ENCODE measurements at places on chromosomes 11 and 22.

GRCh38 chr11:45062974-45063635 is 83.3 kb upstream of the PRDM11 start:
- DNase-seq = no peak

DNA sequence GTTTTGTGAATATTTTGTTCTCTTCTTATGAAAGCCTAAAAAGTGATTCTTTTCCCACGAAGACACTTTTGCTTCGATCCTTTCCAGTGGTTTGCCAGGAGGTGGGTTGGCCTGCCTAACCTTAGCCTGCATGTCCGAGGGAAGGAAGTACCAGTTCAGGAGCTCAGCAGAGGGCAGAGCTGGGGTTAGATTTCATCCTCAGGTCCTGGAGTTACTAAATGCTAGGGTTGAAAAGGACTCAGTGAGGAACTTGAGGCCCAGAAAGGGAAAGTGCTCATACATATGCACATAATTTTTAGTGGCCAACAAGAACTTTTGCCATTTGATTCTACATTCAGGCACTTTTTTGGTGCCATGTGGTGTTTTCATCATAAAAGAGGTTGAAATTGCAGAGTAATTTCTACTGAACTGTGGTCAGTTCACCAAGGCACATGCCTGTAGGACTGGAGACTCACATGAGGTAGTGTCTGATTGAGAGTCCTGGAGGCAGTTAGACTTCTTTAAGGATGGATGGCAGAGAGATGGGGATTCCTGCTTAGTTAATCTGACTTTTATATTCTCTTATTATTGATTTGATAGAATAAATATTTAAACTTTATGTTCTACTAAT is 36.7 kb downstream of the NCAM1 start:
- DNase-seq = no peak

- no peak for DNase-seq
Measured at GRCh38 chr11:47928426-47928825, 51.9 kb upstream of the PTPRJ start.

- peak; percentile 13 for DNase-seq
Measured at GRCh38 chr11:19666951-19667350, 45.7 kb upstream of the NAV2 start.

- DNase-seq = no peak
Measured at GRCh38 chr22:48951836-48952235, 875.8 kb downstream of the BRD1 start.

- no peak for DNase-seq
Measured at GRCh38 chr11:105032495-105032894, 2.4 kb downstream of the CASP1 start.

GRCh38 chr22:36578619-36579018 is 49.7 kb upstream of the EIF3D start:
- DNase-seq = no peak

DNA sequence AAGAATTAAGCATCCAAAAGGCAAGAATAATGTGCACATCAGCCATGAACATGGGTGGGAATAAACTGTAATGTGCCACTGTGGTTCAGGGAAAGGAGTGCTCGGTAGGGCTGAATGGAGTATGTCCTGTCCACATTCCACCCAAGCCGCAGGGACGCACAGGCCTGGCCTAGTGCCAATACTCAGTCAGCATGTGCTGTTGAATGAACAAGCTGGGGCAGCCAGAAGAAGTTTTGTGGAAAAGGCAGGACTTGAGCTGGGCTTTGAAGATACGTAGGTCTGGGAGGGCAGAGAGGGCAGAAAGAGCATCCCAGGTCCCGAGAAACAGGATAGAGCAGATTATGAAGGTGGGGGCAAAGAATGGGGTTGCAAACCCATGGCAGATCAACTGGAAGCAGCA is 60.0 kb upstream of the PLET1 start:
- DNase-seq = no peak

- peak; percentile 76 for DNase-seq
Measured at GRCh38 chr22:28923826-28924732, 40.7 kb downstream of the ZNRF3 start.

- DNase-seq = no peak
Measured at GRCh38 chr11:43282607-43283440, 29.0 kb upstream of the API5 start.

DNA sequence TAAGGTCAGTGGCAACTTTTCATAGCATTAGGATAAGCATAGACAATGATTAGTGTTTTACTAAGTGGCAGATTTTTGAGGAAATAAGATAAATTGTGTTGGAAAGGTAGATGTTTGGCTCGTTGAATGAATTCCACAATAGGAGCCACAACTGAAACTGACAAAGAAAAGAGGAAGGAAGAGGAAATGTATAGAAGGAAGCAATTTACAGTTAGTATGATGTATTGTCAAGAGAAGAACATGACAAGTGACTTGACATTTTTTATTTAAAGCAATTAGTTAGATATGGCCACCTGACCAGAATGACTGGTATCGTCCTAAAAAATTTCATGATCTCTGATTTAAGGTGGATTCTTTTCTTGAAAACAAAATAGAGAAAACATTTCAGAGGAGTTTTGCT is 3.1 kb upstream of the RAG2 start:
- no peak for DNase-seq

DNA sequence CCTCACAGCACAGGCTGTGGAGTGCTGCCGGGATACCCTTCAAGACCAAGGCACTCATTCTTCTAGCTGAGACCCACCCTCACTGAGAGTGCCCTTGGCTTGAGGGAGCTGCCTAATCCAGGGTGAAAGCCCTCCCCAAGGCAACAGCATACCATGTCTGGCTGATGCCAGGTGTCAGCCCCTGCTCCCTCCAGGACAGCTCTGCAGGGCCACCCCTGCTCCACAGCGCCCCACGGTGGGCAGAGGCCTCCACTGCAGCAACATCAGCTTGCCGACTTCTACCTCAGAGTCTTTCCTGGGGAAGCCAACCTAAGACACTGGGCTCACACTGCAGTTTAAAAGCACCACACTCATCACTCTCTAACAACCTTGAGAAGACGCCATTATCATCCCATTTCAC is 29.0 kb downstream of the TTLL1 start:
- no peak for DNase-seq

- DNase-seq = peak; percentile 62
Measured at GRCh38 chr11:86818462-86819192, 18.3 kb downstream of the PRSS23 start.

DNA sequence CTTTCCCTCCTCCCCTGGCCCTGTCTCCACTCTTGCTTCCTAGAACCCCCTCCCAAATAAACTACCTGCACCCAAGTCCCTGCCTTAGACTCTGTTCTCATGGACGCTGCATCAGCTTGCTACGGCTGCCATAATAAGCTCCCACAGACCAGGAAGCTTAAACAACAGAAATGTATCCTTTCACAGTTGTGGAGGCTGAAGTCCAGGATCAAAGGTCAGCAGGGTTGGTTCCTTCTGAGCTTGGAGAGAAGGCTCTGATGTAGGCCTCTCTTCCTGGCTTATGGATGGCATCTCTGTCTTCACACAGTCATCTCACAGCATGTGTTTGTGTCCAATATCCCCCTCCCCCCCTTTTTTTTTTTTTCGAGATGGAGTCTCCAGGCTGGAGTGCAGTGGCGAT is 23.4 kb downstream of the CBX7 start:
- no peak for DNase-seq

GRCh38 chr11:68298659-68299516 is 13.5 kb upstream of the LRP5 start:
- no peak for DNase-seq

DNA sequence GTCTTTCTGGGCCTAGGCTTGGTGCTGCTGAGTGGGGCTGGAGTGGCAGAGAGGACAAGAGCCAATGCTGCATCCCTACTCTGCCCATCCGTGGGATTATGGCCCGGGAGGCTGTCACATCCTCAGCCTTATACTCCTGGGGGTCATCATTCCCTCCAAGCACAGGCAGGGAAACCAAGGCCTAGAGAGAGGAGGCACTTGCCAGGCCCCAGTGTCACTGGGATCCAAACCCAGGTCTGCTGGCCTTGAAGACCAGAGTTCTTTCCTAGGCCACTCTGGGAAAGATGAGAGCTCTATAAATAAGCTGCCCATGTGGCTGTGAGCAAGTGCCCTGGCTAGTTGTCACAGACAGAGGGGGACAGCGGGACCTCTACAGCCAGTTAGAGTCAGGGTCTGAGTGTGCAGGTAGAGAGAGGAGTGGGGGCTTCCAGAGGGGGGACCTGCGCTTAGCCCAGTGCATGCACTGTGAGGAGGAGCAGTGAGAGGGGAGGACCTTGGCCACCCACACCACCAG is 4.8 kb downstream of the RELT start:
- no peak for DNase-seq

GRCh38 chr11:19947537-19948114 is 212.6 kb downstream of the DBX1 start:
- DNase-seq = no peak

GRCh38 chr11:104682206-104682605 is 216.1 kb downstream of the CASP12 start:
- DNase-seq = no peak

- DNase-seq = no peak
Measured at GRCh38 chr11:123527526-123527925, 97.5 kb downstream of the GRAMD1B start.

GRCh38 chr22:36405671-36406538 is 18.1 kb upstream of the MYH9 start:
- no peak for DNase-seq

DNA sequence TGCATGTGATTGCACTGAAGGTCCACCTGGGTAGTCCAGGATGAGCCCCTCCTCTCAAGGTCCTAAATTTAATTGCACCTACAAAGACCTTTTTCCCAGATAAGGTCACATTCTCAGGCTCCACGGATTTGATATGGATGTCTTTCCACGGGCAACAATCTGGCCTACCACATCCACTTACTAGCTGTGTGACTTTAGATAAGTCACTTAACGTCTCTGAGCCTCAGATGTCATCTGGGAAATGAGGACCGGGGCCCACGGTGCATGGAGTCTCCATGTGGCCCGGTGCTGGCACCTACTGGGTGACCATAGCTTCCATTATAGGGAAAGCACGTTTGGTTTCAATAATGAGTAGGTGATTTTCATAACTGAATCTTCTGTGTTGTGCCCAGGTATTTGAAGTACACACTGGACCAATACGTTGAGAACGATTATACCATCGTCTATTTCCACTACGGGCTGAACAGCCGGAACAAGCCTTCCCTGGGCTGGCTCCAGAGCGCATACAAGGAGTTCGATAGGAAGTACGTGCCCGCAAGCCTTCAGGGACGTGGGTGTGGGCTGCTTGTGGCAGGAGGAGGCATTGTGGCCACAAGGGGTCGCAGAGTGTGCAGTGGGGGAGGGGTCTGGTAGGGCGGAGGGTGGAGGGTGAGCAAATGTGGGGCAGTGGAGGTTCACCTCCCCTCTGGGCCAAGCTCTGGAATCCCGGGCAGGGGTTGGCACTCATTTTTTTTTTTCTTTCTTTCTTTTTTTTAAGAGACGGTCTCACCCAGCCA is 55.7 kb downstream of the ARHGAP8 start:
- DNase-seq = no peak

GRCh38 chr11:118245936-118246562 is 6.1 kb downstream of the MPZL3 start:
- DNase-seq = no peak

- DNase-seq = no peak
Measured at GRCh38 chr11:10443152-10443551, 11.9 kb upstream of the AMPD3 start.

DNA sequence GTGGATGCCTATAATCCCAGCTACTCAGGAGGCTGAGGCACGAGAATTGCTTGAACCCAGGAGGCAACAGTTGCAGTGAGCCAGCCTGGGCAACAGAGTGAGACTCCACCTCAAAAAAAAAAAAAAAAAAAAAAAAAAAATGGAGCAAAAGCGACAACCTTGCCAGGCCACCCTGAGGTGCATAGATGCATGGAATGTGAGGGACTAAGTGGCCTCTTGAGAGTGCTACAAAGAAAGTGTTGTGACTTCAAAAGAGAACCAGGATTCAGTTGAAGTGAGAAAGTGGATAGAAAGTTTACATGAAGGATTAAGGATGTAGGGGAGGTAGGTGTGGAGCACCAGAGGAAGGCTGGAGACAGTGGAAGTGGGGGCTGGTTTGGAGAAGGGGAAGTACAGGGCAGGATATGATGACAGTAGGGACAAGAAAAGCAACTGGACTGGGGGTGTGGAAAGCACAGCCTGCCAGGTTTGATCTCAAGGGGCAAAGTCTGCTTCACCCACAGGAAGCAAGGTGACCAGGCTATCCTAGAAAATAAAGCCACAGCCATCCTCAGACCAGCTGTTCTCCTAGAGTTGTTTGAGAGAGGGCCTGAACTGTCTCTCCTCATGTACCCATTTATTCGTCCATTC is 36.0 kb upstream of the OLFML1 start:
- DNase-seq = no peak

GRCh38 chr11:115502636-115503082 is 1.6 kb downstream of the CADM1 start:
- no peak for DNase-seq
